Head of caudate nucleus (tissue), 42 donors: ENCODE measurements at places on chromosomes 5 and 9.
A peak's percentile ranks its signal among the peaks of the same experiment; 100 is the strongest.

DNA sequence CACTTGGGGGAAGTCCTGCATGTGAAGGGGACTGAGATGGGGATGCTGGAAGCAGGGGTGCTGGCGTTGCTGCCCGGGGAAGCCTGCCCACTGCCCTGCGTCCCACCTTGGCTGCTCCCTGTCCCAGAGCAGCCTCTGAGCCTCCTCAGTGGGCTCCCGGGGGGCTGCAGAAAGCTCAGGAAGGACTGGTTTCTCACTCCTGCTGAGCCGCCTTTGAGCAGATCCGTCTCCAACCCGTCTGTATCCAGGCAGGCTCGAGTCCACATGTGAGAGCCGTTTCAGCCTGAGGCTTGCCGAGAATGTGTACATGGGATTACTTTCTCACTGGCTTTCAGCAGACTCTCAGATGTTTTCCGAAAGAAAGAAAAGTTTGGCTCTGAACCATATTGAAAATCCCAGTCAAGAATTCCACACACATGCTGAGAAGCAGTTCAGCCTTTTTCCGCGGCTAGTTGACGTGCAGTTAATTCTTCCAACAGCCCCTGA is 95.3 kb upstream of the COL5A1 start:
- DNase-seq: no peak

GRCh38 chr5:68423154-68423811 is 207.7 kb downstream of the PIK3R1 start:
- DNase-seq: no peak

GRCh38 chr9:121782514-121783110 is 131.2 kb downstream of the DAB2IP start:
- DNase-seq: no peak

DNA sequence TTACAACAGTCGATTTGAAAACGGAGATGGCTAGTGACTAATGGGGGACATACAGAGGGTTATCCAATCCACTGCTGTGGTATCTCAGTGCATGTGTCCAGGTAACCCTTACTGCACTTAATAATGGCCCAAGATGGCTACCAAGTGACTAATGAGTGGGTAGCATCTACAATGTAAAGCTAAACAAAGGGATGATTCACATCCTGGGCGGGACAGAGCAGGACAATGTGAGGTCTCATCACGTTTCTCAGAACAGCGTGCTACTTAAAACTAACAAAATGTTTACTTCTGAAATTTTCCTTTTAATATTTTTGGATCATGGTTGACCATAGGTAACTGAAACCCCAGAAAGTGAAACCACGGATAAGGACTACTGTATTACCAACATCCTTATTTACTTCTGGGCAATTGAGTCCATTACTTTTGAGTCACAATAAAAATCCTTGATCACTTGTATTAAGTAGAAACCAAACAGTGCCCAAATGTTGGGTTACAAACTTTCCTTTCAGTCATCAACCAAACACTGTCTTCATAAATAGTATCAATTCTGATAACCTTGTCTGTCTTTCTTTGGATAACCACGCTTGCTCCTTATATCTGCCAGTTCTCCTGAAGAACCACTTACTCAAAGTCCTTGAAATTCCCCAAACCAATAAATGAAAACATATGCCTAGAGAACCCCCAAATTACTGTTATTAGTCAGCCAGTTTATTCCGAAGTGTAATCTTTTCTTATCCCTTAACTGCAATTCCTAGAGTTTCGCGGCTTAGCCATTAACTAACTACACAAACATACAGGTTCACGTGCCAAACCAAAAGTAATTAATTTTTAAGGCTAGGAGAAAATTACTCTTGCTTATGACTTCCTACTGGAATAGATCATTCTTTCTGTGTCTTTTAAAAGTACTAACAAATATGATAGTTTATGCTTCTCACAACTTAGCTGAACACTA is 59.7 kb downstream of the ELL2 start:
- DNase-seq: no peak

DNA sequence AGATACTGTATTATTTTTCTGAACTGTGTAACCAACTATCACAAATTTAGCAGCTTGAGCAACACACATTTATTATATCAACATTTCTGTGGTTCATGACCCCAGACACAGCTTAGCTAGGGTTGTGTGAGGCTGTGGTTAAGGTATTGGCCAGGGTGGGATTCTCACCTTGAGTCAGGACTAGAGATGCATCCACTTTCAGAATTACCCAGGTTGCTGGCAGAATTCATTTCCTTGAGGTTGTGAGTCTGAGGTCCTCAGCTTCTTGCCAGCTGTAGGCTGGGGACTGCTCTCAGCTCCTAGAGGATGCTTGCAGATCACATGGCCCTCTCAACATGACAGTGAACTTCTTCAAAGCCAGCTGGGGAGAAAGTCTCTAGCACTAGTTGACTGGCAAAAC is 122.5 kb upstream of the RASGRF2 start:
- no peak for DNase-seq

GRCh38 chr5:6708814-6709213 is 4.4 kb upstream of the TENT4A start:
- DNase-seq: no peak

- no peak for DNase-seq
Observed at GRCh38 chr9:107593224-107593870, 103.8 kb upstream of the KLF4 start.

- DNase-seq: no peak
Observed at GRCh38 chr5:50445296-50445949, 4.3 kb upstream of the EMB start.

DNA sequence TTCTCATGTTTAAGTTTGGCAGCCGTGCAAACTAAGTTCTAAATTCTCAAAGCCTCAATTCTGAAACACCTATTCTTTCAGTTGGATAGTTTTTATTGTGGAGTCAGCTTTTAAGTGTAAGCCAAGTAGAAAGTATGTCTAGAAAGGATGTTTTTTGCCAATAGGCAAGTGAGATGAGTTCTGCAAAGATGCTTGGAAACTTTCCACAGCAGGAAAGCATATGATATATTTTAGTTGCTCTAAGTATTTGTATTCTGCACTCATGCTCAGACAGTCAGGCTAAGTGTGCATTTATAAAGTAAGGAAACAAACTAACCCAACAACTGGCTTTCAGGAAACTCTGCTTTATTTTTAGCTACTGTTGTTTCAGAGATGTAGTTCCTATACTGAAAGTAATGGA is 67.3 kb upstream of the CDH18 start:
- no peak for DNase-seq

DNA sequence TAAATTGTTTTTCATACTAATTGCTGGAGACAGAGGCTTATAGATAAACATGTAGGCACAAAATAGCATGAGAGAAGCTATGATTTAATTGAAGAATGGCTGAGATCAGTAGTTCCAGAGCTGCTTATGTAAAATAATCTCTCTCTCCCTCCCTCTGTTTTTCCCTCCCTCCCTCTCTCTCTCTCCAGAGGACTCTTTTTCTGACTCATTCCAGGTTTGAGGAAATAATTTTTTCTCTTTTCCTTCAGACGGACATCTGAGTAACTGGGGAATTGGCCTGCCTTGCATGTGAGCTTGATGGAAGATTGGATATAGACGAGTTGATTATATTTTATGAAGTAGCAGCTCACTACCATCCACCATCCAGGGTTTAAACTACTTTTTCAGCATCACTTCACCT is 35.5 kb downstream of the KCTD16 start:
- no peak for DNase-seq

DNA sequence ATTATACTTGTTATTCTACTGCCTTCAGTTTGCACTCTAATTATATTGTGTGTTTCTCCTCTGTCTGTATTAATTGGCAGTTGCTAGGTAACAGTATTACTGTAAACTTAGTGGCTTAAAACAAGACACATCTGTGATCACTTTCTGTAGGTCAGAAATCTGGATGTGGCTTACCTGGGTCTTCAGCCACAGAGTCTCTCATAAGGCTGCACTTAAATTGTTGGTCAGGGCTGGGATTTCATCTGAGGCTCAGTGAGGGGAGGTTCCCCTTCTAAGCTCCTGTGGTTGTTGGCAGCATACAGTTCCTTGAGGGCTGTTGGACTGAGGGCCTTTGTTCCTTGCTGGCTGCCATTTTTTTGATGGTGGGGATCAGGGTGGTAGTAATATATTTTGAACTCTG is 68.8 kb downstream of the SLC44A1 start:
- DNase-seq: no peak

- DNase-seq: peak; percentile 7
Observed at GRCh38 chr9:116471093-116471906, 215.8 kb upstream of the TRIM32 start.

- no peak for DNase-seq
Observed at GRCh38 chr9:129353697-129354336, 175.8 kb upstream of the IER5L start.

DNA sequence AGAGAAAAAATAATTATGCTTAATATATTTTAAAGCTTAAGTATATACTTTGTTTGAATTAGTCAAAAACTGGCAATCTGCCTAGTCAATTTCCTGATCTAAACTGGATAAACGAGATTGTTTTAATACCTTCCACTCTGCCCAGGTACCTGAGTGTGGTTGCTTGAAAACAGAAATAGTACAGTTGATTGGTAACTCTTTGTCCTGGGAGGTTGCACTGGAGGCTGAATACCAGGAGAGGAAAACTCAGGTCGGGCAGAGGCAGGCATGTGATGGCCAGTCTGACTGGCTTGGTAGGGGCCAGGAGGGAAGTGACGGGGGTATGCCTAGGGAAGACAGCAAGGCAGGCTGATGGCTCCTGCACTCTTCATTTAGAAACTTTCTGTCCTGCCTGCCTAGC is 80.2 kb downstream of the PIK3R1 start:
- no peak for DNase-seq

DNA sequence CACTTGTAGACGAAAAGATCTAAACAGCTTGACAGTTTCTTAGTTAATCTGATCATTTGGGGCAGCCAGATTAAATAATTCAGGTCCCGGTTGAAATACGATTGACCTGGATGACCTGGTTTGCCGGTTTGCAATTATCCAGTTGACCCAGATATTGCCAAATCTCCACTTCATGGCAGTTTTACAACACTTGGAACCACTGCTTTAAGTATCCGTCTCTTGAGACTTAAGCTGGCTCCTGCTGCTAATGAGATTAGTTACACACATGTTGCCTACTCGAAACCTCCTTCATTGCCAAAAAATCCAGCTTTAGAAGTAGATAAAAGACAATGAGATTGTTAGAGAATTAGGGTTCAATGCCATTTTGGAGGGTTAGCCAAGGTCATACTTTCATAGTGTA is 136.2 kb upstream of the HAPLN1 start:
- no peak for DNase-seq

DNA sequence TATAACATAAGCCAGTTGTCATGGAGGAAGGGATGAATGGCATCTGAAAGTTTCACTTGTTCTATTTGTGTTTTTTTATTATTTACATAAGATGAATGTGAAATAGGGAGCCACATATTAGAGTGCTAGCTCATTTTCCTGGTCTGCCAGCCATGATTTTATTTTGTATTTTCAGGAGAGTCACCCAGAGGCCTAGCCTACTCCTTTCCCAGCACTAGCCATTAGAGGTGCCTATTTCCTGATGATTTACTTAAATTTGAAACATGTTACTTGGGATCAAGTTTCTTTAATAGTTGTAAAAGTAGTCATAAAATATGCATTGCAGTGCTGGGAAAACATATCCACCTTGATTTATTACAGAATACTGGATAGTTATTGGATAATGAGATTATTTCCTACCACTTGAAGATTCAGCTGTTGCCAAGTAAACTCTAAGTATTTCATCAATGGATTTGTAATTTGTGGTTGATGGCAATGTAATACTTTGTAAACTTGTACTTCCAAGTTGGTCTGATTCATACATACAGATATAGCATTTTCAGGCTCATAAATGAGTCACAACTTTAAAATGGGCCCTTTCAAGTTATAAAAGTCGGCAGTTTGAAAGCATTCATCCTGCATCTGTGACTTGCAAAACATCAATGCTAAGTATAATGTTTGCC is 50.8 kb downstream of the KCNN2 start:
- DNase-seq: no peak

- no peak for DNase-seq
Observed at GRCh38 chr5:93163010-93163663, 417.9 kb downstream of the NR2F1-AS1 start.

GRCh38 chr9:127136081-127136879 is 13.8 kb upstream of the ANGPTL2 start:
- DNase-seq: no peak

- DNase-seq: peak; percentile 51
Observed at GRCh38 chr5:149439899-149440542, 60.9 kb upstream of the IL17B start.

- DNase-seq: no peak
Observed at GRCh38 chr5:59660737-59661136, 232.8 kb downstream of the PDE4D start.

GRCh38 chr5:25552871-25553481 is 908.2 kb upstream of the CDH10 start:
- DNase-seq: no peak

- no peak for DNase-seq
Observed at GRCh38 chr9:119902611-119903010, 533.4 kb upstream of the BRINP1 start.

DNA sequence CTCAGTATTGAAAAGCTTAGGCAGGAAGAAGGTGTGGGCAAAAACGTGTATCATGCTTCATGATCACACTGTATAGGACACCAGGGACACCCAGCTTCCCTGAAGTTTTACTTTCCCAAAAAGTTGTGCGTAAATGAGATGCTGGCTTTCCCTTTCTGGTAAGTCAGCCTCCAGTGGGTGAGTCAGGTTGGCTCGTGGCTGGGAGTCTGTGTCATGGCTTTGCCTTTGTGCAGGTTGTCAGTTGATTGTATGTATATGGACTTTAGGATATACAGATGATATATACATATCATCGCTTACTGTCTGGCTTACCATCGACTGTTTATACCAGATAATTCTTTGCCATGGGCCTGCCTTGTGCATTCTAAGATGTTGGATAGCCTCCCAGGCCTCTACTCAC is 34.2 kb downstream of the ADRB2 start:
- DNase-seq: no peak

- DNase-seq: no peak
Observed at GRCh38 chr9:8338767-8339510, 539.4 kb upstream of the DMAC1 start.

DNA sequence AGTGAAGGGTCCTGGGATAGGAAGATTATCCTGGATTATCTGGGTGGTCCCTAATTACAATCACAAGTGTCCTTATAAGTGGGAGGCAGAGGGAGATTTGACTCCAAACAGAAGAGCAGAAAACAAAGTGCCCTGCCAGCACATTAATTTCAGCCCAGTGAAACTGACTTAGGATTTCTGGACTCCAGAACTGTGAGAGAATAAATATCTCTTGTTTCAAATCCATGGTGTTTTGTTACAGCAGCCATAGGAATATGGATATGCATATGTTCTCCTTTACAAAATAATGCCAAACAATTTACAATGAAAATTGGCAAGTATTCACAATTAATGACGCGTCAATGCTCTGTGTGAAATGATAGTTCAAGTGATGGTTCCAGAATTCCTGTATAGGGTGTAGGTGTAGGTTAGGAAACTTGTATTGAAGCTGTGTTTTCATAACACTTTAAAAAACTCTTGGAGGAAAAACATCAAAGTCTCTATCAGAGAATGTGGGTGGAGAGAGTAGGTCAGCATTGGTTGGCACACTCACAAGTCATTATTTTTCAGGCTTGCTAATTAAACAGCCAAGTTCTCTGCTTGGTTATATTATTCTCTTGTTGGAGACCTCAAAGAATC is 19.9 kb upstream of the PLPP1 start:
- no peak for DNase-seq

GRCh38 chr5:78661044-78661443 is 12.5 kb upstream of the LHFPL2 start:
- no peak for DNase-seq
